Fibroblast of lung (primary cell): ENCODE measurements at places on chromosomes 7 and 10. TPM values are rescaled to one million over a fixed set of nuclear protein-coding genes. Genes with fewer than 3 reads are reported as not detected.
A peak's percentile ranks its signal among the peaks of the same experiment; 100 is the strongest.

Gene LRRD1
- total RNA-seq, result under 0.01 and 0.17 TPM in 2 replicates

Gene CNPY1
- not detected in 2 replicates for total RNA-seq

Gene NODAL
- not detected in 2 replicates for total RNA-seq

Gene HOXA13
- not detected in 2 replicates for total RNA-seq

- peaks cover 20% of the 10 kb centered on the region for H3K36me3 ChIP-seq
- peaks cover 2% of the 10 kb centered on the region for H3K4me1 ChIP-seq
- H3K4me3 ChIP-seq, result no peak overlapping the region
- peak overlapping the region; percentile 38 for H3K27ac ChIP-seq
- DNase-seq, result peak; percentile 62
These were observed 54.9 kb upstream of the ZMIZ2 start for GRCh38 chr7:44693641-44694313.

- no peak overlapping the region for H3K4me3 ChIP-seq
- H3K4me1 ChIP-seq, result peaks cover 58% of the 10 kb centered on the region
- H3K27me3 ChIP-seq, result no peaks in the 10 kb centered on the region
- H3K27ac ChIP-seq, result peak overlapping the region; percentile 93
These were observed 7.4 kb downstream of the TTYH3 start for GRCh38 chr7:2639181-2639681.

DNA sequence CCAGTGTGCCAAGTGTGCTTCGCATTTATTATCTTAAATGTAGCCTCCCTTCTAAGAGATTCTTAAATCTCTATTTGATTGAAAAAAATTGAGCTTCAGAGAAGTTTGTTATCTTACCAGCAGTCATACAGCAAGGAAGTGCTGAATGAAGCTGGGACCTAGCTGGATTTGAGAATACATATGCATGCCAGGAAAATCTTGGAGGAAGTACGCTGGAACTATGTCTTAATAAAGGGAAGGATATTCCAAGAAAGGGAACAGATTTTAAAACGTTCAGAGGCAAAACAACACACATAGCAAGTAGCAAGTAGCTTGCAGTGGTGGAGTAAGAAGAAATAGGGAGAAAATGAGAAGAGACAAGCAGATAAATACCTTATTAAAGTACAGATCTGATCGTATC is 1.5 kb downstream of the CFAP70 start:
- no peak for DNase-seq
- H3K27me3 ChIP-seq, result no peaks in the 10 kb centered on the region
- no peak overlapping the region for H3K27ac ChIP-seq
- no peak overlapping the region for H3K4me3 ChIP-seq
- no peaks in the 10 kb centered on the region for H3K36me3 ChIP-seq

- no peaks in the 10 kb centered on the region for H3K36me3 ChIP-seq
- H3K27me3 ChIP-seq, result peaks cover 2% of the 10 kb centered on the region
- no peak overlapping the region for H3K4me3 ChIP-seq
- H3K27ac ChIP-seq, result no peak overlapping the region
These were observed 105.4 kb upstream of the KMT2E start for GRCh38 chr7:104908636-104909035.

DNA sequence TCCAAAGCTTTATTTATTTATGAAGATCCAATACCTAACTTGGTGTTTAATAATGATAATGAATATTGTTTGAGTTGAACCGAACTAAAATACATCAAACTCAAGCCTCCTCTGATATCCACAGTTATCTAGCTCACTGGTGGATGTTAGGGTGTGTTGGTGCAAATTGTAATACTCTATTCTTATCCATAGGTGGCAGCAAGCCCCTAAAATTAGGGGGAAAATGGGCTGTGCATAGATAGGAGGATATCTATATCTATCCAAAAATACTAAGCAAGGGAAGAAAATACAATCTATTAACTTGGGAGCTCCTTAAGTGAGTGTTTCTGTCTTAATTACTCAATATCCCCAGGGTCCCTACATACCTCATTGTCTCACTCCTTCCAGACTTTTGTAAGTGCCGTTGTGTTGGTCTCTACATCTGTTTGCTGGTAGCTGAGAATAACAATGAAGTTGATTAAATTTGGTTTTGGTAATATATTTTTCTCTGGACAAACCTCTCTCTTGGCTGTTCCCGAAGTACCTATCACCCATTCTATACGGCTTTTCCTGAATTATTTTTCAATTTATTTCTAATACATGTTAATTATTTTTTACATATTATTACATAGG is 55.0 kb upstream of the VWDE start:
- no peak overlapping the region for H3K27ac ChIP-seq
- H3K36me3 ChIP-seq, result no peaks in the 10 kb centered on the region
- no peaks in the 10 kb centered on the region for H3K4me1 ChIP-seq

- no peaks in the 10 kb centered on the region for H3K27me3 ChIP-seq
- H3K27ac ChIP-seq, result peak overlapping the region; percentile 53
- H3K4me3 ChIP-seq, result no peak overlapping the region
- no peak for DNase-seq
- H3K4me1 ChIP-seq, result peaks cover 29% of the 10 kb centered on the region
These were observed 22.1 kb upstream of the SAR1A start for GRCh38 chr10:70192326-70192968.

DNA sequence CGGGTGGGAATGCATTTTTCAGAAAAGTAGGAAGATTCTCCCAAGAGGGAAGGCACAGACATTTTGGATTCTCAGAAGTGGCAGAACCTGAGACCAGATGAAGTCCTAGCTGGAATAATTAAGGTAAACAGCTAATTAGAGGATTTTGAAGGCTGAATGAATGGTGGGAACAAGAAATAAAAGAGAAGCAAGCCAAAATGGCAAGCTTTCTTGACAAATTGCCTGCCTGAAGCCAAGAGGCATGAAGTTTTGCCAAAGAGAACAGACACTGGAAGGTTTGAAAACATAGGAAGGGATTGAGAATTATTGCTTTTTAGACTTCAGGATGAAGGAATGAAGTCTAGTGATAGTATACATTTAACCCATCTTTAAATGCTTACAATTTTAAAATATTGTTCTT is 115.0 kb upstream of the SEM1 start:
- no peak overlapping the region for H3K27ac ChIP-seq
- no peak overlapping the region for H3K4me3 ChIP-seq
- H3K4me1 ChIP-seq, result no peaks in the 10 kb centered on the region
